Pancreas (tissue), 10 donors: ENCODE measurements at places on chromosomes 16 and 17. TPM values are rescaled to one million over a fixed set of nuclear protein-coding genes. Genes with fewer than 3 reads are reported as not detected.

The KRT12 gene
- not detected for total RNA-seq

The TMC5 gene
- 5.8 TPM for total RNA-seq

The TBX4 gene
- not detected for total RNA-seq

The CIITA gene
- total RNA-seq, result 2.5 TPM

The NPIPA8 gene
- total RNA-seq, result not detected

The GPR142 gene
- total RNA-seq, result 0.86 TPM

The SECTM1 gene
- 4.7 TPM for total RNA-seq

The KRT31 gene
- total RNA-seq, result not detected

The CARD14 gene
- not detected for total RNA-seq

The MYH3 gene
- 1.4 TPM for total RNA-seq

The CBX8 gene
- total RNA-seq, result 3.5 TPM

The PRM3 gene
- not detected for total RNA-seq

The SMIM22 gene
- 61.2 TPM for total RNA-seq

The CASKIN1 gene
- total RNA-seq, result 0.75 TPM

The NFE2L1 gene
- total RNA-seq, result 42.3 TPM

The CCL1 gene
- not detected for total RNA-seq

The CCL11 gene
- total RNA-seq, result not detected

The TPSB2 gene
- total RNA-seq, result 0.69 TPM

The SGCA gene
- 1.1 TPM for total RNA-seq

The PYY gene
- total RNA-seq, result 0.35 TPM

The TMEM235 gene
- total RNA-seq, result not detected

The RRAD gene
- total RNA-seq, result 2.7 TPM

The RPL19 gene
- 1,125 TPM for total RNA-seq

The HOXB4 gene
- total RNA-seq, result 0.22 TPM

The DYNLRB2 gene
- total RNA-seq, result 2.0 TPM

The KRTAP2-1 gene
- total RNA-seq, result not detected

The KRTAP4-4 gene
- total RNA-seq, result not detected

The ZNF267 gene
- total RNA-seq, result 5.4 TPM

The GINS2 gene
- total RNA-seq, result 1.6 TPM

The CRYBA1 gene
- total RNA-seq, result not detected

The EVPLL gene
- not detected for total RNA-seq

The LGALS9B gene
- not detected for total RNA-seq
